Cortex of kidney (tissue), 1 donor: ENCODE measurements at places on chromosomes 12 and 14.

GRCh38 chr14:89889626-89890025, 64.9 kb downstream of the EFCAB11 start:
- DNase-seq: no peak

DNA sequence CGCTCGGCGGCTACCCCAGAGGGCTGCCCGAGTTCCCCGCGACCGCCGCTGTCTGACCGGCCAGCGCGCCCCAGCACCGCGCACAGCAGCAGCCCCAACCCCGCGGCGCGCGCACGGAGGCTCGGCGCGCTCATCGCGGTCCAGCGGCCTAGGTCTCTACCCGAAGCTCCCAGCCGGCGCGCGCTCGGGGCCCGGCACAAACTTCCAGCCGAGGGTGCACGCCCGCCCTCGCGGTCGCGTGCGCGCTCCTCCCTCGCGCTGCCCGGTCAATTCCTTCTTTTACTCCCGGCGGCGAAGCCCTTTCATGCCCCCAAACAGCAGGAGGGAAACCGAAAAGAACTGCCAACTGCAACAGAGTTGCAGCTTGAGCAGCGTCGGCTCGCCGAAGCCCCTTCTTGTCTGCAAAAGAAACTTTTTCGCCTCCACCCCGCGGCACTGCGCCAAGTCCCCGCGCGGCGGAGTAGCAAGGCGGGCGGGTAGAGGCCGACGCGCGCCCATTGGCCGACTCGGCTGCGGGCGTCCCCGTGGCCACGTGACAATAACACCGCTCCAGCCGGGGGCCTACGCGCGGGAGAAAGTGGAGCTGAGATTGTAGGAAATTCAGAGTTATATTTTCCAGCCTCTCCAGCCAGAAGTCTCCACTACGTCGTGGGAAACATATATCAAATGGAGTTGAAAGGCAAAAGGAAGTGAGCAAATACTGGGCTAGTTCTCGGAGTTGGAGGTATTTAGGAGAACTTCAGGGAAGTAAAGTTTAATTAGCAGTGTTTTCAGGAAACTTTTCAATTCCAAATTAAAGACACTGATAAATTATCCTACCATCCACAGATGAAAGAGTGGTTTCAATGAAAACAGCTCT, at the start of gene LRIG3:
LRIG3 (minus strand) TSS at position 403 of the 859 bp plus-strand sequence; CDS start at position 134, 269 bp downstream.
- DNase-seq: peak; percentile 12

- DNase-seq: no peak
These were observed 886 bp upstream of the PRICKLE1 start for GRCh38 chr12:42590330-42590934.

DNA sequence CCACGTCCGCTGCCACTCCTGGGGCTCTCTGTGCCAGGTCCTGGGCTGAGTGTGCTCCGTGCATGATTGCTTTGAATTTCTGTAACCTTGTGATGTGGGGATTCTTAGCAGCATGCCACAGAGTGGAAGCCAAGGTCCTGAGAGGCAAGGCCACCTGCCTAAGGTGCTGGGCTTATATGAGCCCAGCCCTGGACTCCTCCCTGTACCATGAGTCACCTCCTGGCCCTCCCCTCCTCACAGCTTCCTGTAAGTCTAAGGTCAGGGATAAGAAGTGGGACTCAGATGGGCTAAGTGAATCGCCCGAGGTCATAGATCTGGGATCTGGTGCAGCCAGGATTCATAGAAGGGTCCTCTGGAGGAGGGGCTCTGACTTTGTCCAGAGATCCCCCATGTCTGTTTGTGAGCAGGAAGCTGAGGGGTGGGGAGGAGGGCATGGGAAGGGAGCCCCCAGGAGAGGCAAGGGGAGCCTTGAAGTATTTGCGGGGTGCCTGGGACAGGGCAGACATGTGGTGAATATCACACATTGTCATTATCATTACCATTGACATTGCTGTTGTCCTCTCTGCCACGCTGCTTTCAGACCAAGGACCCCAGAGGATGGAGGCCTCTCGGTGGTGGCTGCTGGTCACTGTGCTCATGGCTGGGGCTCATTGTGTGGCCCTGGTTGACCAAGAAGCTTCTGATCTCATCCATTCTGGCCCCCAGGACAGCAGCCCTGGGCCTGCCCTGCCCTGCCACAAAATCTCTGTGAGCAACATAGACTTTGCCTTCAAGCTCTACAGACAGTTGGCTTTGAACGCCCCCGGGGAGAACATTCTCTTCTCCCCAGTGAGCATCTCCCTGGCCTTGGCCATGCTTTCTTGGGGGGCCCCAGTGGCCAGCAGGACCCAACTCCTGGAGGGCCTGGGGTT, 28.8 kb downstream of the SERPINA3 start:
- no peak for DNase-seq
